ENCODE measurements at places on chromosomes 11 and 22. TPM values are rescaled to one million over a fixed set of nuclear protein-coding genes. Genes with fewer than 3 reads are reported as not detected.

ANKK1 gene
- not detected for total RNA-seq

ABCG4 gene
- total RNA-seq: not detected

CCDC89 gene
- total RNA-seq: 10.4 TPM

CWF19L2 gene
- 31.3 TPM for total RNA-seq

TCN2 gene
- 2.3 TPM for total RNA-seq

C2CD2L gene
- 2.6 TPM for total RNA-seq

CADM1 gene
- total RNA-seq: 0.58 TPM

GRIA4 gene
- total RNA-seq: 1.8 TPM

MTCH2 gene
- total RNA-seq: 42.7 TPM

MRTFA gene
- 82.0 TPM for total RNA-seq

SNX32 gene
- total RNA-seq: 1.4 TPM

DHCR7 gene
- total RNA-seq: 17.1 TPM

ZNRD2 gene
- total RNA-seq: 31.9 TPM

TBX10 gene
- total RNA-seq: not detected

KCNK4 gene
- total RNA-seq: not detected

POTEH gene
- total RNA-seq: not detected

COA4 gene
- total RNA-seq: 39.3 TPM

C11orf91 gene
- not detected for total RNA-seq

OR5AN1 gene
- total RNA-seq: not detected

TMEM86A gene
- total RNA-seq: 2.3 TPM

VWA5A gene
- total RNA-seq: 42.6 TPM

WNT11 gene
- total RNA-seq: not detected

PATE2 gene
- total RNA-seq: not detected

DNAJB7 gene
- total RNA-seq: not detected

RIMBP3B gene
- total RNA-seq: not detected

PIH1D2 gene
- total RNA-seq: 0.55 TPM

MS4A7 gene
- total RNA-seq: 15.6 TPM

DBX1 gene
- total RNA-seq: not detected

SF3A1 gene
- total RNA-seq: 38.8 TPM

OR52H1 gene
- not detected for total RNA-seq

TUBA8 gene
- not detected for total RNA-seq

EPS8L2 gene
- total RNA-seq: 338 TPM

SAA4 gene
- total RNA-seq: not detected

AMBRA1 gene
- 22.3 TPM for total RNA-seq

Measured in stomach (tissue), 19 donors.